Left colon (tissue), 2 donors: ENCODE measurements at places on chromosomes 6 and 20.

DNA sequence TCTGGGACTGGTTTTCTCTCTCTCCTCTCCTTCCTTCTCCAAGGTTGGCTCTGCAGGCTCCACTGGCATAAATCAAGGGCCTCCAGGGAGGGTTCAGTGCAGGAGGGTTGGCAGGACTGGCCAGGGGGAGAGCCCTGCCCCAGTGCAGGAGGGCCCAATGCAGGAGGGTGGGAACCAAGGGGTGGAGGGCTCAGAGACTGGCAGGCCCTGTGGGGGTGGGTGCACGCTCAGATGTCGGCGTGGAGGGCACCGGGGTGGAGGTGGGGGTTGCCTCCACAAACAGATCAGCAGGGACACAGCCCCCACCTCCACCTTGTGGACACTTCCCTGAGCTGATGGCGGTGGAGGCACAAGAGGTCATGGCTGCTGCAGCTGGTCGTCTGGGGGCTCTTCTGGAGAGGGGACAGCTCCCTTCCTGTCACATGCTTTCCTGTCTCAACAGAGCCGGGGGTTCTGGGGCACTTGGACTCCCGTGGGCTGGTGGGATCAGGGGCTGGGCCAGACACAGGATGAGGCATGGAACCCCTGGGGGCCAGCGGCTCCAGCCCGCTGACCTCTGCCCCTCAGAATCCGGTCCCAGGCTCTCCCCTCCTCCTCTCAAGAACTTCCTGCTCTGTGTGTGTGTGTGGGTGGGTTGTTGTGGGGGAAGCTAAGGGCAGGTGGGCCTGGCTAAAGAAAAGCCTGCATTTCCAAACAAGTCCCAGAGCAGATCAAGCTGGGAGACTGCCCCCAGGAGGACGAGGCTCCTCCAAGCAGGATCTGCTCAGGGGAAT lies 2.7 kb upstream of the ABHD16B start:
- no peak for DNase-seq

- no peak for DNase-seq
Measured at GRCh38 chr6:111480988-111481822, 1.8 kb downstream of the REV3L start.

GRCh38 chr6:41940759-41941279 lies 789 bp downstream of the CCND3 start:
- peak; percentile 64 for DNase-seq

DNA sequence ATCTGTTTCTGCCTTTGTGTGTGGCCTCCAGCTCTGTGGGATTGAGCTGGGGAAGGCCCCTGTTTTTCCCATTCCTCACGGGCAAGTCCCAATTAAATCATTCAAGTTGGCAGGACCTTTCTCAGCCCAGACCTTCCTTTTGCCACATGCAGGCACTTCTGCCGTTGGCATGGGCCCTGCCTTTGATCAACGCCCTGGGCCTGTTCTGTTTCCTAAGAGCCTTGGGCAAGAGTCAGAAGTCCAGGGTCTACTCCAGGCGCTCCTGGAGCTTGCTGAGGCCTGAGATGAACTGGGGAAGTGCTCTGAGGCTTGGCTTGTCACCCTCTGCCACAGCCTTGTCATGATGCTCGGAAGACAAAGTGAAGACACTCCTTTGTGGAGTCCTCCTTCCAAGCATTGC lies 7.1 kb downstream of the IP6K3 start:
- no peak for DNase-seq

GRCh38 chr20:11389186-11389585 lies 528.5 kb upstream of the BTBD3 start:
- DNase-seq = no peak

- no peak for DNase-seq
Measured at GRCh38 chr6:159440349-159440748, 252.7 kb downstream of the SOD2 start.

GRCh38 chr20:62535282-62535811 lies 59.6 kb upstream of the GATA5 start:
- DNase-seq = no peak

DNA sequence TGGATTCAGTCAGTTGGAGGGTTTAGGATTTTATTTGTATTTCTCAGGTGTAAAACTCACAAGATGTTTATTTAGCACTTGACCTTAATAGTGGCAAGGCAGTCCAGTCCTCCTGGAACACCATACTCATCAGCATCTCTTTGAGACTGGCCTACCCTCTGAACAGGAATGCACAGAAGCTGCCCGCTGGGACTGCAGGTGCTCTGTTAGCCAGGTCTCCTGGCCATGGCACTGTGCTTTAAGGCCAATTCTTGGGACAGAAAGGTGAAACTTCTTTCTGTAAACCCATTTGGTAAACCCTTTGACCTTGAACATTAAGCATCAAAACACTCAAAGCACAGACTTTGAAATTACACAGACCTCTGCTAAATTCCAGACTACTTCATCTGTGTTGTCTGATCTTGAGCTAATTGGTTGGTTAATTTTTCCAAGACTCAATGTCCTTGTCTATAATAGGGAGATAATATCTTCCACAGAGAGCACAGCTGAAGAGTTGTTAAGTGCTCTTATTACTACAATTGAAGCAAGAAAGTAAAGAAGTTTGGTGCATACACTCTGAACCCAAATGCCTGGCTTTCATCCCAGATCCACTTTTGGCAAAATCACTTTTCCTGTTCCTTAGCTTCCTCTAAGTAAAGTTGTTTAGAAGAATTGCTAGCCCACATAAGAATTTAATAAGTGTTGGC lies 54.9 kb upstream of the NT5E start:
- DNase-seq = no peak

GRCh38 chr6:41022294-41022693 lies 16.7 kb downstream of the UNC5CL start:
- DNase-seq = no peak

GRCh38 chr6:3259491-3259958 lies 778 bp downstream of the PSMG4 start:
- DNase-seq = no peak

- DNase-seq = peak; percentile 69
Measured at GRCh38 chr6:35048631-35049083, 92.5 kb downstream of the TCP11 start.

DNA sequence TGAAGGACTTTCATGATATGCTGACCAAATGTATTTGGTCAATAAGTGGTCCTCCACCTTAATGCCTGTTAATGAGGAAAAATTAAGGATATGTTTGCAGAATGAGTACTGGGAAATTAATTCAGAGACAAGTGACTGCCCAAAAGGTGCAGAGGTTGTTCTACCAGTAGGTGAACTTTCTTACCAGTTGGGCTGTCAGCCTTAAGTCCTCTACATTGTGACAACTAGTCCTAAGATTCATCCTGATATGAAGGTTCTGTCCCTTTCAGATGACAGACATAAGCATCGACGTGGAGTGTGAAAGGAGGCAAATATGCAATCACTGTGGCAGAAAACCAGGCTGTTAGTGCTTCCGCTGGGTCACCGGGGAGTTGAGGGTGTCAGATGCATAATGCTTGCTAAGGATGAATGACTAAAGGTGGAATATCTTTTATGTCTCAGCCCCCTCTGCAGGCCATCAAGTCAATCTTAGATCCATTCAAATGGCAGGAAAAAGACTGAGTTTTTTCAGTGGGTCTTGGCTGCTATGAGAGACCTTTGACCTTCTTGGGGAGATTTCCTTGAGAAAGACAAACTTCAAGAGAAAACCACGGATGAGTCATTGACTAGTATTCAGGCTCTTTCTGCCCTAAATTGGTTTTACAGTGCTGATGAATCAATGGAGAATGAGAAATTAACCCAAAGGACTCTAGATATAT lies 226.0 kb downstream of the TPBG start:
- DNase-seq = no peak

DNA sequence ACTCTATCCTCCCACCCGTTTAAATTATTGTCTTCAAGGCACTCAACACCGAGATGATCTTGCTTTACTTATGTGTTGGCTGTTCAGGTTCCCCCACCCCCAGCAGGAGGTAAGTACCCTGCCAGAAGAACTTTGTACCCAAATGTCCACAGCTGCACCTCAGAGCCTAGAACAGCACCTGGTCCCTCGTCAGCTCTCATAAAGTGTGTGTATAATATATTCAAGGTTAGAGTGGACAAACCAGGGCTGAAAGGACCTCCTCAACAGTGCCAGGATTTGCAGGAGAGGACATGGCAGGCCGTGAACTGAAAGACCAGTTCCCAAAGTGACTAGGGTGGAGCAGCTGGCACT lies 5.9 kb upstream of the CPXM1 start:
- DNase-seq = no peak

- DNase-seq = no peak
Measured at GRCh38 chr6:56795466-56796195, 152.9 kb upstream of the DST start.
